ENCODE measurements at places on chromosomes 7 and 10.

GRCh38 chr10:89351412-89351779 is 23.6 kb downstream of the IFIT3 start:
- DNase-seq = no peak

- no peak for DNase-seq
Measured at GRCh38 chr10:17523246-17523753, 68.9 kb upstream of the ST8SIA6 start.

- no peak for DNase-seq
Measured at GRCh38 chr7:42511027-42511426, 274.0 kb upstream of the GLI3 start.

DNA sequence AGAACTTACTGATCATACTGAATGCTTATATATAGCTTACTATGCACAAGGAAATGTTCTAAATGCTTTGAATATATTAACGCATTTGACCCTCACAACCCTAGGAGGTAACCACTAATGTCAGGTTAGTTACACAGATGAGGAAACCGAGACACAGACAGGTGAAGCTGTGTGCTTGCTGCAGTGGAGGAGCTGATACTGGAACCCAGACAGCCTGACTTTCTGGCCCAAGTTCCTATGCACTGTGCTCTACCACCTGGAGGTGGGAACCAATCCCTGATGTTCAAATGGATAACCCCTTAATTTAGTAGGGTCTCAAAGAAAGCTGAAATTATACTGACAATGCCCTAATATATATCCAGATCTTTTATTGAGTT is 119.6 kb downstream of the SORBS1 start:
- DNase-seq = no peak

GRCh38 chr10:37379991-37380390 is 254.6 kb downstream of the ANKRD30A start:
- no peak for DNase-seq

DNA sequence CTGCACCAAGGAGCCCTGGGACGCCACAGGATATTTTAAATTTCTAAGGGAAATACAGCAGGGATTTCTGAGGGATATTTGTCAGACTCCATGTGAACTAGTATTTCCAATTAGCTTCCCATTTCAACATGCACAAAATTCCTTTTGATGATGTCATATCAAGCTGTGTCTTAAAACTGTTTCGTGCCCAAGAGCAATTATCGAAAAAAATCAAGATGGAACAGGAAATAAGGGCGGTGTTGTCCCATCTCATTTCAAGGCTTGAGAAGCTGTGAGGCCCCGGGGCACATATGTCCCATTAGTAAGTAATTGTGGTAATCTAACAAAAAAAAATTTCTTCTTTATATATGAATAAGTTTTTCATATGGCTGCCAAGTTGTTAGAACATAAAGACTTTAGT is 47.4 kb downstream of the PPP1R17 start:
- DNase-seq = no peak

- no peak for DNase-seq
Measured at GRCh38 chr10:116985611-116986010, 19.4 kb downstream of the SHTN1 start.

DNA sequence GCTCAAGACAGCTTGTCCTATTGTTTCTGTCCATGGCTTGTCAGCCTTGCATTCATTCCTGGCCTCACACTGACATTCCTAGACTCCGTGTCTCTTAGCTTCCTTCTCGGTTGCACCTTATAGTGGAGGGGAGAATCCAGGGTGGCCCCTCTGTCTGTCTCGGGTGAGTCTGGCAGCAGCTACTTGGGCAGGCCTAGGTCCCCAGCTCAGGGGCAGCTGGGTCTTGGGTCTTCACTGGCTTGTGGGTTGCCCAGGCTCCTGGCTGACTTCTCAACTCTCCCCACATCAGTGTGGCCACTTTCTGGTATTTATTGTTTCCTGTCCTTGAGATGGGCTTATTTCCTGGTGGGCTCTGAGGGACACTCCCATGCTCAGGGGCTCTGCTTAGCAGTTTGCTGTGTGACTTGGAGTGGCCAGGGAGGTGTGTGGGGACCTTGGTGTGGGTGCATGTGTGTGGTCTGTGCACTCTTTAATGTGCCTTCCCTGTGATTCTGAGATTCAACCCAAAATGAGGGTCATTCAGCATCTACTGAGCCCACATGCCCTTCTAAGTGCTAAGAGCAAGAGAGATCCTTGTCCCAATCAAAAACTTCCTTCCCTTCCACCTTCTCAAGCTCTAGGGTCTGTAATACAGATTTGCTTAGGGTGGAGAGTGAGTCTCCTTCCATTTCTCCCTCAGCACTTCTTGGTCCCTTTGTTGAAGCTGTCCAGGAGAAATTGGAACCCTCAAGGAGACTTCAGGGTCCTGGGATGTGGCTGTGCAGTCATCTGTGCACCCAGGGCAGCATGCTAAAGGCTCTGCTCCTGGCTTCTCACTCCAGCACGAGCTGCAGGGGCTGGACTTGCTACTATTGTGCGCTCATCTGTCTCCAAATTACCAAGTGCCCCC is 20.1 kb downstream of the UPP1 start:
- DNase-seq = no peak

DNA sequence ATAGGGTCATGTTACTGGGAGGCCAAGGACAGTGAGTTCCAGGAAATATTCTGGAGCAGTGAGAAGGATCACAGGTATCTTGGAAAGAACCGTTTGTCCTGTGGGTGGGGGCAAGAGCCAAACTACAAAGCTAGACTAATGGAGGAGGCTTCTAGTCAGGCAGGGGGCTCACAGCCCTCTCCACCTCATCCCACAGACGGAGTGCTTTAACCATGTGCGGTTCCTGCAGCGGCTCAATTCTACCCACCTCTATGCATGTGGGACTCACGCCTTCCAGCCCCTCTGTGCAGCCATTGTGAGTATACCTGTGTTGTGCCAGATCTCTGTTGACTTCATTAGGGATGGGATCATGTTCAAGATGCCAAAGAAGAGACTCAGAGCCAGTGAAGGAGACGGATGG is 8.1 kb downstream of the SEMA4G start:
- DNase-seq = no peak

- DNase-seq = no peak
Measured at GRCh38 chr10:75938380-75939122, 507.1 kb downstream of the LRMDA start.

DNA sequence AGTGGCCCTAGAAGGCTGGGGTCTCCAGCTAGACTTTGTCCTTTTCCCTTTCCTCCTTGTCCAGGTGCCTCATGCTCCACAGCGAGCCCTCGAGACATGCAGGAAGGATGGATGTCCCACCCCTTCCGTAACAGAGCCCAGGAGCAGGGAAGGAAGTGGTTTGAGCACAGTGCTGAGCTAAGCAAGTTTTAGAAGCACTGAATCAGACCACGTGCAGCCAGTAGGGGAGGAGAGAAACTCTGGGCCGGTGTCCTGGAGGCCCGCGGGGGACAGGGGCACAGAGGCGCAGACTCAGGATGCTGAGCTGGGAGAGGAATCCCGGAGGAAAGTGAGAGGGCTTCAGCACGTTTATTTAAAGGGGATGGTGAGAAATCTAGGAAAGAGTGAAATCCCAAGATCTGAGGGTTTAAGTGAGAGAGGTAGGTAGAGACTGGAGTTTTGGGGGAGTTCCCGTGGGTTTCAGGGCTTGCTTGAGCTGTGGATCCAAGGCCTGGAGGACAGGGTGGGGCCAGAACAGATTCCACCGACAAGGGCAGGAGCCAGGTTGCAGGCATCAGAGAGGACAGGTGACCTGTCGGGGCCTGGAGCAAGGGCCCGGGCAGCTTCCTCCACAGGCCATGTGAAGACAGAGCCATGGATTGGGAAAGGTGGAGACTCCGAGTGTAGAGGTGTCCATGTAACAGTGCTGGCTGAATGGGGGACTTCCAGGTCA is 4.4 kb upstream of the IRF5 start:
- peak; percentile 17 for DNase-seq

DNA sequence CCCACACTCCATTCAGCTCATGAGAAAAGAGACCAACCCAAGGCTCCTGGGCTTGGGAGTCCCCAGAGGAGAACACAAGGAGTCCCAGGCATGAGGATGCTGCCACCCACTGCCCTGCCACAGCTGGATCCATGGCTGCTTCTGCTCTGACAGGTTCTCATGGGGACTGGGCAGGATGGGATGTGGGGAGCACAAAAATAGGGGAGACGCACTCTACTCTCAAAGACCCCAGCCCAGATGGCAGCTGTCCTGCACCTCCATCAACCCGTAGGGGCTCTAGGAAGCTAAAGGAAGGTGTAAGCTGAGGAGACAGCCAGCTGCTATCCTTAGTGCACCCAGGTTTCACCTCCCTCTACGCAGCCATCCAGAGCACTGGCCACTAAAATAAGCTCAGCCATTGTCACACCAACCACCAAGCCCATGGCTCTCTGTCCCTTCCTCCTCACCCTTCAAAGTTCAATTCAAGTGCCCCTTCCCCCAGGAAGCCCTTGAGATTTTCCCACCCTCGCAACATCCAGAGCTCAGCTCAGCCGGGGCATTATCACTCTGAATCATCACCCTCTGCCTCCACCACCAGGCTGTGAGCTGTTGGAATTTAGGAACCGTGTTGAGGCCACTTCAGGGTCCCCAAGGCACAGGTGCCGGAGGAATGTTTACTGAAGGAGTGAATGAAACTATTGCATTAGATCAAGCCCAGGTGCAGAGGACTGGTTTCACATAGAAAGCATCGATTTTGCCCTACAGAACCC is 142.1 kb downstream of the GRID1 start:
- DNase-seq = no peak

GRCh38 chr7:99798972-99799371 is 15.0 kb upstream of the CYP3A4 start:
- DNase-seq = no peak

GRCh38 chr10:48234787-48235186 is 39.7 kb downstream of the FRMPD2 start:
- DNase-seq = no peak

Data from hypothalamus (tissue), 51 donors.